ENCODE measurements at places on chromosomes 11 and 22.

DNA sequence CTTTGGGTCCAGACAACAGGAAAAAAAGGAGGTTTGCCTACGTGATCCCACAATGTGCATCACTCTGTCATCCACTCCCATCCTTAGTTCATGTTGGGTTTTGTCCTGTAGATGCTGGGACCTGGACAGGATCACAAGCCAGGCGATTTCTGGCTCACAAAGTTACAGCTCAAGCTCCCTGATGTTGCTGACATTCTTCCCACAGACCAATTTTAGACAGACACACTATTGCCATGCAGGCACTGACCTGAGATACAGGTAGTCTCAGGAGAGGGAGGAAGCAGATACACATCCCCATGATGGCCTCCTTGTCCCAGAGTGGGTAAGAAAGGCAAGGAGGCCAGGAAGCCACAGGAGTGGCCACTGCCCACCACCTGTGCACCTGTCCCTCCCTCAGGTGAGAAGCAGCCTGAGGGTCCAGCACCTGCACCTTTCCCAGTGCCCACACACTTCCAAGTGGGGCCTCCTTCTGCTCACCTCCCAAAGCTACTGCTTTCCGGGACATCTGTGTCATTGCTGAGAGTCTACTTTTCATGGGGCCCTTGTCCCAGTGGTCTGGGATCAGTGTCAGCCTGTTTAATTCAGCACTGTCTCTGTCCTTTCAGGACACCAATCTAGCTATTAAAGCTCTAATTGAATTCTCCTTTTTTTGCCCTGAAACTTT is 52.0 kb upstream of the TOP3B start:
- DNase-seq: no peak

- DNase-seq: peak; percentile 64
Measured at GRCh38 chr11:9001736-9002135, 2.1 kb downstream of the NRIP3 start.

- peak; percentile 45 for DNase-seq
Measured at GRCh38 chr11:73308003-73308960, at the start of gene ARHGEF17. TSS of gene ARHGEF17 (plus strand) at chr11:73308276. CDS start at chr11:73308639, 363 bp downstream.

DNA sequence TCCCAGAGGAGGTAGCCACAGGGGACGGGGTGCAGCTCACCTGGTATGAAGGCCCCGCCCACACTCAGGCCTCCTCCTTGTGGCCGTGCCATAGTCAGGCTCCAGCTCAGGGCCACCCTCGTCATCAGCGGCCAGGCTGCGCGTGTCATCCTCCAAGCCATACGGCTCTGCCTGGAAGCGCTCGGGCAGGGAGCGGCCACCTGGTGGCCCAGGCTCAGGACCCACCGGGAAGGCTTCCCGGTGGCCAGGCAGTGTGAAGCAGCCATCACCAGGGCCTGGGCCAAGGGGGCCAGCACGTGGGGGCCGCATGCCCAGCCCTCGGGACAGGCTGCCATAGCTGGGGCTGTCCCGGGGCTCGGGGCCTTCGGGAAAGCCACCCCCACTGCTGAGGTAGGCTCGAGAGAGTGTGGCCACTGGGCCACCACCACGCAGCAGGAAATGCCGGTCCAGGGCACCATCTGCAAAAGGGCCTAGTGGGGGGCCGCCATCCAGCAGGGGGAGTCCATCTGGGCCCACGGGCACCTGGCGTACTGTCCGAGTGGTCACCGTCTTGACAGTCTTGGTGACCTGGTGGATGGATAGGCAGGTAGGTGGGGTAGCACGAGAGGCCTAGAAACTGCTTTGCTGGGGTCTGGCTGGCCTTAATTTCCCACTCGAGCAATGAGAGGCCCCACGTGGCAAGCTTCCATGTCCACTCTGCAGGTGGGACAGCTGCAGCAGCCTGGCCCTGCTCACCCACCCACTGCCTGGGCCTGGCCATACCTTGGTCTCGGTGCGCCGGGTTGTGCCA is 35.3 kb downstream of the ARVCF start:
- DNase-seq: no peak

DNA sequence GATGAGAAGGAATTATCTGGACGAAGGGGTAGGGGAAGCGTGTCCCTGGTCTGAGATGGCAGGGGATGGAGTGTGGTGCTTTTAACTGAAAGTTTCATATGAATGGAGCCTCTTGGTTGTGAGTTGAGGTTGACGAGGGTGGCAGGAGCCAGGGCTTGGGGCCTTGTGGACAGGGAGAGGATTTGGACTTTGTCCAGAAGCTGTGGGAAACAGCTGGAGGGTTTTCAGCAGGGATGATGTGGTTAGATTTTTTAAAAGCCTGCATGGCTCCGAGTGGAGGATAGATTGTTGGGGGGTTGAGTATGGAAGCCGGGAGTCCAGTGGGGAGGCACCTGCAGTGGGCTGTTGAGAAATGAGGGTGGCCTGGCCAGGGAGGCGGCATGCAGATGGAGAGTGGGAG is 24.8 kb downstream of the MYO7A start:
- DNase-seq: no peak

- DNase-seq: no peak
Measured at GRCh38 chr11:96088914-96089313, 165.0 kb upstream of the MTMR2 start.

DNA sequence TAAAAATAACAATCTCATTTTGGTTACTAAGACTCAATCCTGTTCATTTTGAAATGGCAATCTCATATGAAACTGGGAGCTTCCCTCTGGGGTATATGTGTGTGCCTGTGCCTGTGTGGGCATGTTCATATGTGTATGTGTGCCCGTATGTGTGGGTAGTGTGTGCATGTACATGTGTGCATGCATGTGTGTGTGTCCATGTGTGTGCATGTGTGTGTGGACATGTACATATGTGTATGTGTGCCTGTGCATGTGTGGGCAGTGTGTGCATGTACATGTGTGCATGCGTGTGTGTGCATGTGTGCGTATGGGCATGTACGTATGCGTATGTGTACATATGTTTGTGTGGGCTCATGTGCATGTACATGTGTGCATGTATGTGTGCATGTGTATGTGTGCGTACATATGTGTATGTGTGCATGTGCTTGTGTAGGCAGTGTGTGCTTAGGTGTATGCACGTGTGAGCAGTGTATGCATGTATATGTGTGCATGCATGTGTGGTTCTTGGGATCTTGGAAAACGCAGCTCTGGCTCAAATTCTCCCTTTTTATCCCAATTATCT is 24.5 kb upstream of the CACNG2 start:
- no peak for DNase-seq

DNA sequence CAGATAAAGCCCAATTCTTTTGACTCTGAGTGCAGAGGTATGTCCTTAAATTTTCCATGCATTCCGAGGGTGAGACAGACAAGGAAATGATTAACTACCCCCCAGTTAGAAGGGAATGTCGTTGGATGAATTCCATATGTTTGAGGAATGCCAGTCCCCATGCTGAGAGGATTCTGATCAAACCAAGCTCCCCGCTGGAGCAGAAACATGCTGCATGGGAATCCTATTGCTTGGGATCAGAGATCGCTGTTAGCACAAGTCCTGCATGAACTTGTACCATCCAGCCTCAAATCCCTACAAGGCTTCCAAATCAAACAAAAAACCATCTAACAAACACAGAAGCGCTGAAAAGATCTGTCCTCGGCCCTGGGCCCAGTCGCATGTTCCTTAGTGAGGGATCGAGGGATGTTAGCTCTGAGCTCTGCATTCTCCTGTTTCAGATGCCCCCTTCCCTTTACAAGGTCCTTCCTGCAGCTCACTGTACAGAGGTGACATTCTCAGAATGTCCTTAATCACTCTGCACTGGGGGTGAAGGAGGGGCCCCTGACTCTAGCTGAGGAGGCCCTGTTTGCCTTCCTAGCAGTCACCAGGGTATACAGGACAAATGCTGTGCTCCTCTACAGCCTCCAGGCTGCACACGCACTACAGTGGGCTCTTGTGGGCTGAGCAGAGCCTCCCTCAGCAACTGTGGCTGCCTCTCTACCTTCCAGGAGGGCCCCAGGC is 353.4 kb downstream of the TENM4 start:
- no peak for DNase-seq

- DNase-seq: no peak
Measured at GRCh38 chr11:73313652-73314051, 5.6 kb downstream of the ARHGEF17 start.

GRCh38 chr11:17897495-17897894 is 115.4 kb downstream of the SERGEF start:
- DNase-seq: no peak

- DNase-seq: no peak
Measured at GRCh38 chr11:124174001-124174583, 9.1 kb upstream of the OR10D3 start.

DNA sequence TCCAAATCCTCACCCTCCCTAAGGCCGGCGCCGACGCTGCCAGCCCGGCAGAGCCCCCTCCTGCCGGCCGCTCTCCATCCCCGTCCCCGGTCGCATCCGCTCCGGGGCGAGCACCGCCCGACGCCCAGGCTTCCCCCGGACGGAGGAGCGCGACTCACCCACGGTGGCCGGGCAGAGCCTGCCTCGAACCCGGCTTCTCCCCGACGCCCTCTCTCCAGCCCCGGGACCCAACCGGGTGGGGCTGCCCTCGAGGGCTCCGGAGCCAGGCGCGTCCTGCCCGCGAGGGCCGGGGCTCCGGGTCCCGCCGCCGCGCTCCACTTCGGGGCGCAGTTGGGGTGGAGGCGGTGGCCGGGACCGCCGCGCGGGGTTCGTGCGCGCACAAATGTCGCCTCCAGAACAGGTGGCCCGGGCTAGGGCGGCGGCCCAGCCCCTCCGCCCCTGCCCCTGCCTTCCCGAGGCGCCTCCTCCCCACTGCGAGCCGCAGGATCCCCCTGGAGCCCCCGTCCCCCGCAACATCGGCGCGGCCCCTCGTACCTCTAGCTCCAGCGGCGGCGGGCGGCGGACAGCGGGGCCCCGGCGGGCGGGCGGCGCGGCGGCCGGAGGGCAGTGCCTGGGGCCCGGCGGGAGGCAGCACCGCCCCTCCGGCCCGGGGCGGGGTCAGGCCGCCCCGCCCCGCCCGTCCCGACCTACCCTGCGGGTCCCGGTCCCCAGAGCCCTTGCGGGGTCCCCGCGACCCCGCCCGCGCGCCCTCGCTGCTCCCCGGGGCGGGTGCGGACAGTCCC is at the start of gene A4GALT:
Gene A4GALT (minus strand): TSS at position 608 of the 782 bp plus-strand sequence. CDS start 26,919 bp downstream, outside the sequence.
- DNase-seq: no peak

- no peak for DNase-seq
Measured at GRCh38 chr11:86067851-86068137, 1.1 kb downstream of the PICALM start.

DNA sequence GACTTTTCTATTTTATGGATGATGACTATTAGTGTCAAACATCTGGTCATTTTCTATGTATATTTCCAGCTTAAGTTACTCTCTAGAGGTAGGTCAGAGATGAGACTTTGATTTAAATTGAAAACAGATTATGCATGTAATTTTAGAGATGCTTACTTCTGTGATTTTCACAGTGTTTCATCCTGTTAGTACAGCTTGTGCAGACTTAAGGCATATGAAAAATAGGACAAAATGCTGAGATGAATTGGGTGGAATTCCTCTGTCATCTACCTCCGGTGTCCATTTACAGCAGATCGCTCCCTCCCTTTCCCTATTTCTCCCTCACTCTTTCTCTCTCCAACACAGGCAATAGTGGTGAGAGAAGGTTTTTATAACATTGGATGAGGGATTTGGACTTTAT is 14.1 kb downstream of the JAM3 start:
- DNase-seq: no peak

DNA sequence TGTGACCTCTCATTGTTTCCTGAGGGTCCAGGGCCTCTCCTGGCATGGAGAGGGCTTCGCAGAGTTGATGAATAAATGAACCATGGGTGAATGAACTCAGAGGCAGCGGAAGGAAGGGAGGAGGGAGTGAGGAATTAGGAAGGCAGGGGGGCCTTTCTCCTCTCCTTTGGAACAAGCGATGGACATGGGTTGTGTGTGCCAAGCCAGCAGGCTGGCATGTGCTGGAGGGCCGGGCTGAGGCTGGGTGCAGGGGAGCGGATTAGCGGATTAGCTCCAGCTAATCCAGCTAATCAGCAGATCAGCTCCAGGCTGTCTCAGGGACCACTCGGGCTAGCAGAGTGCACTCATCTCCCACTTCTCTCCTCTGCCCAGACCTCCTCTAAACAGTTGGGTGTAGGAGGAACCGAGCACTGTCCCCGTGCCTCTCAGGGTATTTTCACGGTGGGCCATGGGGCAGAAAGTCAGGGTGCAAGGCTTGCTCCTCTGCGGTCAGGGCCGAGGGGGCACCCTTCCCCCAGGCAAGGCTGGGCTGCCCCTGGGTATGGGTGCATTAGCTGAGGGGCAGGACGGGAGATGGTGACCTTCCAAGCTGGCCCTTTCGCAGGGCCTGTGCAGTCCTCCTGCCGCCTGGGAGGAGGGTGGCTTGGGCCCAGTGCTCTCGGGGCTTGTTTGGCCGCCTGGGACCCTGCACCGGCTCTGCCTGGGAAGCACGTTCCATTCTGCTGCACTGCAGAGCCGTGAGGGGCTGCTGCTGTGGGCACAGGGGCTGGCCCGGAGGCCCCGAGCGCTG is 120.3 kb upstream of the B3GAT1 start:
- no peak for DNase-seq

DNA sequence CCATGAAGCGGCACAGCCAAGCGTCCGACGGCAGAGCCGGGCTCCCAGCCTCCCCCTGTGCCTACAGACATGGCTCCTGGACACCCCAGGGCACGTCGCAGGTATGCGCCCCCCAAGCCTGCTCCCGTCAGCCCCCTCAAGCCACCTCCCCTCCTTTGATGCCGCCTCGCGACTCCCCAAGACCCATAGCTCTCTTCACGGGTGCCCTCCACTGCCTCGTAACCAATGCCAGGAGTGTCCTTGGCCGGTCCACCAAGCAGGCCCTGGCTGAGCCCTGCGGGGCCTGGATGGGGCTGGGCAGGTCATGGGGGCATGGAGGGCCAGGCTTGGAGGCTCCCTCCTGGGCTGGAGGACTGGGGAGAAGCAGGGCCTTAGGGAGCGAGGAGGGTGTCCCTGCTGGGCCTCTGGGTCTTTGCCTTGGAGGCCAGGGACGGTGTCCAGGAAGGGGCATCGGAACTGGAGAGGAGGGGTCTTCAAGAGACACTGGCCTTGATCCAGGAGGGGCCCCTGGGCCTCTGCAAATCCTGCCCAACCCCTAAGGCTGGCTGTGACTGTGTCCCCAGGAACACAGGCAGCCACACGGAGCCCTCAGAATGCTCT is 9.2 kb downstream of the ANO9 start:
- no peak for DNase-seq

DNA sequence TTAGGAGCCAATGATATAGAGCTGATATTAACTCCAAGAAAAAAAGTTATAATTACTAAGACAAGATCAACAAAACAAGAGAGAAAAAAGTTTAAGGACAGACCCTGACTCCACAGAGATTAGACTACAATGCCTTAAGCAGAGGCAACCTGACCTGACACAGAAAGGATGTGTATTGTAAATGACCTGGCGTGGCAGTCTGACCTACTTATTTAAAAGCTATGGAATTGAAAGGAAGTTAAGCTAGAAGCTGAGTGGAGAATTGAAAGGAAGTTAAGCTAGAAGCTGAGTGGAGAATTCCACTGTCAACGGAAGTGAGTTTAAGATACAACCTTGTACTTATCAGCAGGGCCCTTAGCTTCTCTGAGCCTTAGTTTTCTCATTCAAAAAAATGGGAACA is 885.4 kb downstream of the OPCML start:
- no peak for DNase-seq

- DNase-seq: no peak
Measured at GRCh38 chr11:87101956-87102580, 64.3 kb downstream of the TMEM135 start.
